ENCODE measurements at places on chromosomes 1 and 21.

- DNase-seq: no peak
Measured at GRCh38 chr1:28582248-28582615, 9.8 kb upstream of the RAB42 start.

DNA sequence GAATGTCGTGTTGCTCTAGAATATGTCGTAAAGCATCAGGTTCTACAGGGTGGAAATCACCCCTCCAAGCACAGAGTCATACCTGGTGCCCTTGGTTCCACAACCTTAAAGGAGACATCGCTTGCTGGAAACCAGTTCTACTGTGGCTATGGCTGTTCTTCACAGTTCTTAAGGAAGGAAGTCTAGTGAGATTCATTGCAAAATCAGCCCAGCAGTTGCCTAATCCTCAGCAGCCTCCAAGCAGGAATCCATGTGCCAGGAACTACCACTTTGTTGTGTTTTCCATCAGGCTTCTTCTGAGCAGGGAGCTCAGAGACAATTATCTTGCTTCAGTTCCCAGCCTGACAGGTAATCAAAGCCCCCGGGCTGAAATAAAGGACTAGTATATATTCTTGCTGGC is 45.0 kb upstream of the SLC35F3 start:
- DNase-seq: no peak

DNA sequence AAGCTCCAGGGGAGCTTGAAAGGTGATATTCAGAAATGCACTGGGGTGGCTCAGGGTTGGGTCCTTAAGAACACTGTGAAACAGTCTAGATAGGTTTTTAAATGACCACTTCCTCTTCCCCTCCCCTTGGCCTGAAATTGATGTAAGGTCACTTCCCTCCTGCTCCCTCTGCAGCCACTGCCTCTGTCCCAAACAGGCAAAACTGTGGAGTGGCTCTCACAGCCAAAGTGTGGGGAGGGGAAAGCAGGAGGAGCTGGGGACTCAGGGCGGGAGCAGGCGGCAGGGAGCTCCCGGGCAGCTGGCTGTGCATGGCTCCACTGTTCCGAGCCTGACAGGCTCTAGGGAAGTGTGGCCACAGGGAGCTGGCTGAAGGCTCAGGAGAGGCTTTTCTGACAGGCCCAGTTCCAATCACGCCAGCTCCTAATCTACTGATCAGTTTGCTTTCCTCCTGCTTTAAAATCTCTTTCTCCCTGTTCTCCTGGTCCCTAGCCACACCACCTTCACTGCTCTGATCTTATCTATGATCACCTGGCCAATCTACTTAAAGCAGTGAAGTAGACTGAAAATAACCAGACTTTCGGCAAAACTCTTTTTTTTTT is 5.1 kb upstream of the CSRP1 start:
- no peak for DNase-seq

DNA sequence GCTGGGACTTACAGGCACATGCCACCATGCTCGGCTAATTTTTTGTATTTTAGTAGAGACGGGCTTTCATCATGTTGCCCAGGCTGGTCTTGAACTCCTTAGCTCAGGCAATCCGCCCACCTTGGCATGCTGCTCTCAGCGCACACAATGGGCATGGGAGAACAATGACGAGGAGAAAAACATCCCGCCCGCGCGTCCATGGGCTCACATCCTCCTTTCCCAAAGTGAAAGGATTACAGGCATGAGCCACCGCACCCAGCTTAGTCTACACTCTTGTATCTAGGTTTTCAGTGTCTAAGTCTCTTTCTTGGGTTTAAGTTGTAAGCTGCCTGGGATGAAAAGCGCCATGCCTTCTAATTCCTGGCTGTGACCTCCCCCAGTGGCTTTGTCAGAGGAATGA is 37.9 kb downstream of the CDK18 start:
- DNase-seq: no peak

DNA sequence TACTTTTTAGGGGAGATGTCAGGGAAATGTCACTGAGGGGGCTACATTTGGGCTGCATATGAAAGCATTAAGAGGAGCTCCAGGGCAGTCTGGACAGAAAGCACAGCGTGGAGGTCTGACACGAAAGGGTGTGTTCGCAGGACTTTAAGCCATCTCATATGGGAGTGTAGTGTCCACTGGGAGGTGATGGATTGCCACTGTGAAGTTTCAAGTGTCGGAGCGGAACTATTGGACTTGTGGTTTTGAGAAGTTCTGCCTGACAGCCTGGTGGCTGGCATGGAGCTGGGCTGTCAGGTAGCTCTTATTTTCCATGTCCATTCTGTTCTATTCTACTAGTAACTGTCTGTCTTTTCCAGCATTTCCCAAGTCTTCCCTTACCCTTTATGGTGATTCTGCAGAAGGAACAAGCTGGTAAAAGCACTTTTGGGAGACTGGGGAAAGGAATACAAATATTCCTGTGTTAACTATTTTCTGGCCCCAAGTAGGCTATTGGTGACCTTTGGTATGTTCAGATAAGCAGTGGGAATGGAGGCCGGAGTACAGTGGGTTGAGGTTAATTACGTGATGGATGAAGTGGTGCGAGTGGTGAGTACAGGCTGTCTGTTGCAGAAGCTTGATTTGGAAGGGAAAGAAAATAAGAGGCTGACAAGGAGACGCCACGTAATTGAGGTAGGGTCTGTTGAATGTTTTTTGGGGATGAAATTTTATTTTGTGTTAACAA is 19.3 kb downstream of the B3GALT5 start:
- DNase-seq: no peak

Data from activated naive CD8-positive, alpha-beta T cell treated with anti-CD3 and anti-CD28 coated beads, Interleukin-2, amount 50 U/mL, for 16 hours (primary cell).